Stimulated activated CD8-positive, alpha-beta memory T cell treated with anti-CD3 and anti-CD28 coated beads, Interleukin-7, amount 100 ng/mL, for 24 hours (primary cell): ENCODE measurements at places on chromosomes 3 and 15.

DNA sequence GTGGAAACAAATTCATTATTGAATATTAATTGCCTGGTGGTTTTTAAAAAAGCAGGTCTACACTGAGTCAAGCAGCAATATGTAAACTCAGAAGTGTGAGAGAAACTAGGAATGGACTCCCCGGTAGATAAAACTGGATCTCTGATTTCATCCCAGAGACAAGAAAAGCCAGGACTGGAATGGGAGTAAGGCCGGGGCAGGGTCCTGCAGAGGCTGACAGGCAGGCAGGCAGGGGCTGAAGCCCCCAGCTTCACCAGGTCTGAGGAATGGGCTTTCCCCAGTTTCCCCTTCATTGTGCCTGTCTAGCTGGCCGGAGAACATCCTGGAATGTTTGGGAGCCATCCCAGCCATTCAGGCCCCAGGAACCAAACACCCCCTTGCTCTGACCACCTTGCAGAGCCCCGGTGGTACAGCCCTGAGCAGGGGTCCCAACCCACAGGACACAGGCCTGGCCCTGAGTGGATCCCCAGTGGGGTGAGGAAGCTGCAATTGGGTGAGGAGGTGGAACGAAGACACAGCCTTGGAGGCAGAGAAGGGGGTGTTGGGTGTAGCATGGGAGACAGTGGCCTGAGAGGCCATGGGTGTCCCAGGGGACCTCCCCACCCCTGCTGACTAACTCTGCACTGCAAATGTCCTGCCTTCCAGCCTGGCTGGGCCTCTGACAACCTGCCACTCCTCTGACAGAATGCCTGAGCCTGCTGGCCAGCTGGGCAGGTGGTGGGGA lies 31.7 kb upstream of the XYLB start:
- DNase-seq, result no peak

DNA sequence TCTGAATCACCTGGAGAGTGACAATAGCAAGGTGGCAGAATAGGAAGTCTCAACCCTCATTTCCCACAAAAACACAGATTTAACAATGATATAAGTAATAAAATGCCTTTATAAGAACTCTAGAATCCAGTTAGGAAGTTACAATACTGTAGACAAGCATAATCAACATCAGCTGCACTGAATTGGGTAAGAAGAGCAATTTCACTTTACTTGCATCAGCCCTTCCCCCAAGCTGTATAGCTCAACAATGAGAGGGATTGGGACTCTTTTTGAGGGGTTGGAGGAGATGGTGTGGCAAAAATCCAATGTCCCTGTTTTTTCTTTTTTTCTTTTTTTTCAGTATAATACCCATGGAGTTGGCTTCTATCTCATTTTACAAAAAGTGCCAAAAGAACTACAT lies 63.1 kb downstream of the SERP1 start:
- DNase-seq, result no peak

DNA sequence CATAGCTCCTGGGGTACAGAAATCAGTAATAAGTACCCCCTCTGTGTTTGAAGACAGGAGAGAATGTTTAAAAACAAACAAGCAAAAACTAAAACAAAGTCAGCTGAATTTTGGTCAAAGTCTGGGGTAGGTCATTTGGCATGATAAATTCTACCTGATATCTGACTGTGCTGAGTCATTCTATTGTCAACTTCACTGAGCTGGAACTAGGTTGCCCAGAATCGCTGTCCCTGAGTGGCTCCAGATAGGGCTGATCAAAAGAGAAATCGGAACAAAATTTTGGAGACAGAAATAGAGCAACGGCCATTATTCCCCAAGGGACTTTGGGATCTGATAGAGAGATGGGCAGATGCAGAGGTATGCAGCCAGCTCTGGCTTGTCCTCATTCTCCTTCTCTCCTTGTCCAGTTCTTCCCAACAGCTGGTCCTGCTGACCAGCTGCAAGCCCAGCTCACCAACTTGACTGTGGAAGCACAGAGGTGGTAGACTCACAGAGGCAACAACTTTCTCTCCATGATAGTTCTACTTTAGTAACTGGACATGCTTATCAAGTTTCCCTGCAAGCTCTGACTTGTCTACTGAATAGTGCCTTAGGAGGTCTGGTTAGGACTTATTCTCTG lies 57.3 kb upstream of the MYRIP start:
- no peak for DNase-seq

DNA sequence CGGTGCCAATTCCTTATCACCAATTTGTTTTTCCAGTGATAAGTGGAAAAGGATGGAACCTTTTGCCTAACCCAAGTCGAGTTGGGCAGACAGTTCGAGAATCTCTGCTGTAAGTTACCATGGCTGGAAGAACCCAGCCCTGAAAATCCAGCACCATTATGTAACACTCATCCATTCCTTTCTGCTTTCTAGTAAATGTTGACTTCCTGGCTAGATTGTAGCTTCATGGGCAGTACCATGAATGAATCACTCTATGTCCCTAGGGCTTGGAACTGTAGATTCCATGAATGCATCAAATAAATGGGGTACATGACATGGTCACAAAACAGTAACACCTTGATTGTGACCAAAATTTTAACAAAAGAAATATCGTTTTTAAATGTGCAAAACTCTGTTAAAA lies 14.0 kb downstream of the CHCHD4 start:
- DNase-seq, result no peak

- no peak for DNase-seq
Observed at GRCh38 chr3:133792171-133792763, 13.3 kb upstream of the SRPRB start.

- no peak for DNase-seq
Observed at GRCh38 chr15:69148465-69148864, 12.0 kb upstream of the GLCE start.

DNA sequence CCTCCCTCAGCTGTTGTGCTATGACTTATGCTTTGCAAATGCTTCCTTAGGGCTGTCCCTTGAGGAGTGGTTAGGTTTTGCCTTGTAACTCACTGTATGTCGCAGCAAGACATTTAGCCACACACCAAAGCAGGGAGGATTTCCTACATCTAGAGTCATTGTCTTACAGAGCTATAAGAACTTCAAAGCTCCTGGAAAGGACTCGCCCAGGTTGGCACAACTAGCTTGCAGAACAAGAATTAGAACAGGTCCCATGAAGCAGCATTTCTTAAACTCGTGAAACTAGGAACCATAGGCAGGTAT lies 19.4 kb upstream of the ACAP2 start:
- no peak for DNase-seq

DNA sequence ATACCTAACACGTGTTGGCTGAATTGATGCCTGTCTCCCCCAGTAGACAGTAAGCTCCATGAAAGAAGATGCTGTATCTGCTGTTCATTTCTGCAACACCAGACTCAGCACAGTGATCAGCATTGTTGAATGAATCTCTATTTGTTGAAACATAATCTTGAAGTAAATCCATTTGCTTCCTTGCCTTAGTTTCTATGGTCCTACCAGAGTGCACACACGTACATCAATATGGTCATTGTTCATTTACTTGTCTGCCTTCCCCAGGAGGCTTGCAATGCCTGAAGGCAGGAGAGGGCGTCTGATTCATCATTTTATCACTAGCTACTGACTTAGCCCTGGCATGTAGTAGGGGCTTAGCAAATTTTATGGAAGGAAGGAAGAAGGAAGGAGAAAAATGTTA lies 19.2 kb downstream of the RBP2 start:
- DNase-seq, result no peak

- no peak for DNase-seq
Observed at GRCh38 chr3:128343287-128344051, 123.2 kb downstream of the DNAJB8 start.

DNA sequence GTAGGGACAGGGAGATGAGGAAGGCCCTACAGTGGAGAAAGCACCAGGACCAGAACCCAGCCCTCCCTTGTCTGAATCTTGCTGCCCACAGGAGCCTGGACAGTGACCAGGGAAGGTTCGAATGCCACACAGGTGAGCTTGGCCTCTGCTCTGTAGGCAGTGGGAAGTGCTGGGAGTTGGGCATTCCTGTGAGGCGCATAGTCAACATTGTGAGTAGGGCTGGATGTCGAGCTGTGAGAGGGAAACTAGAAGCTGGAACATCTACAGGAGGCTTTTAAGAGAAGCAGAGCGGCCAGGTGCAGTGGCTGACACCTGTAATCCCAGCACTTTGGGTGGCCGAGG lies 20.3 kb upstream of the ALAS1 start:
- no peak for DNase-seq

DNA sequence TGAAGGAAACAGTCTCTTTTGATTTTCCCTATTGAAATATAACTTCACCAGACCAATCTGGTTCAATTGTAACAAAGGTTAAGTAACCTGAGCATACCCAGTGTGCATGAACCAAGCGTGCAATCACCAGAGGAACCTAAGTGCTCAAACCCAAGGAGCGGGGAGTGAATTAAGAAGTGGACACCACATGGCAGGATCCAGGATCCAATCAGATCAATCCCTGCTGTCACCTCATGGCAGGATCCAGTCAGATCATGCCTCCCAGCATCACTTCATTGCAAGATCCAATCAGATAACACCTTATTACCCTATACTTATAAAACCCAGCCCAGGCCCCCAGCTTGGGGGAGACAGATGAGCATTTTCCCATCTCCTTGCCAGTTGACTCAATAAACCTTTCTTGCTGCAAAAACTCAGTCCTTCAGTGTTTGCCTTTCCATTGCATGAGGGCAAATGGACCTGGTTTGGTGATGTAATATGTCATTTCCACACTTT lies 38.9 kb upstream of the RNU6-1 start:
- no peak for DNase-seq

- no peak for DNase-seq
Observed at GRCh38 chr3:30315447-30315846, 291.0 kb upstream of the TGFBR2 start.

DNA sequence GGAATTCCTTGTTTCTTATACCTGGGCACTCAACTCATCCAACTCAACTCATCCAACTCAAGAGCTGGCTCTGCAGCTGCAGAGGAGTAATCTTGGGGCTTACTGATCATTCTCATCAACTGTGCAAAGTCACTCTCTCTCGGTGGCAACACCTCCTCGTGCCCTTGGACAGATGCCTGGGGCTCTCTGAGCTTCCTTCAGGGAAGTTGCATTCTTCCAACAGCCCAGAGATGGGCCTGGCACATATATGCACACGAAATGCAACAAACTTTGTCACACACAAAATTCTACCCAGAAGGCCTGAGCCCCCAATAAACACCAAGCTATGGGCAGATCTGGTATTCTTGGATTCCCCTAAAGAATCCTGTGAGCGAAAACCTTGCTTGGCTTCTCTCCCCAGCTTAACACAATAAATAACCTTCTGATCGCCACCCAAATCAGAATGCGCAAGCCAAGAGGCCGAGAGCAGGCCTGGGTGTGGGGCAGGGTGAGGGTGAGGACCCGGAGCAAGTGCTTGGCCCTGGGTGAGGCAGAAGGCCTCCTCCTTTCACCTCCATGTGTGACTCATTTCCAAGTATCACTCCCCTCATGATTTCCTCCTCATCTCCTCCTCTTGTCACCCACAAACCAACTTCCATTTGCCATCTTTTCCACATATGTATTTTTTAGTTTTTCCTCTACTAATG lies 15.4 kb downstream of the TGM5 start:
- DNase-seq, result no peak

DNA sequence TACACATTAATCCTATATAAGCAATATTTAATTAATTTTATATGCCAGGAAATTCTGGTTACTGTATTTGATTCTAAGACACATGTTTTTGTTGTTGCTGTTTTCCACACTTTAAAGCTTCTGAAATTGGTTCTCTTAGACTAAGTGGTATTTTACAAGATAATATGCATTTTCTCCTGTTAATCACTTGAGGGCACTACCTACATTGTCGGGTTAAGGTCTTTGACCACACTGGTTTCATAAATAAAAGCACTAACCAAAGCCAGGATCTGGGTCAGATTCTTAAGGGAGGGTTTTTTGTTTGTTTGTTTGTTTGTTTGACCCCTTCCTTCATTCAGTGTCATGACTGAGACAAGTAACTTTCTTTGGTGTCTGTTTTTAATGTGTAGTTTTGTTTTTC lies 590.2 kb downstream of the RBMS3 start:
- DNase-seq, result no peak

GRCh38 chr15:46315434-46315833 lies 680.6 kb downstream of the SQOR start:
- DNase-seq, result no peak
